GM04504 (cell line): ENCODE measurements at places on chromosomes 7 and 10.

DNA sequence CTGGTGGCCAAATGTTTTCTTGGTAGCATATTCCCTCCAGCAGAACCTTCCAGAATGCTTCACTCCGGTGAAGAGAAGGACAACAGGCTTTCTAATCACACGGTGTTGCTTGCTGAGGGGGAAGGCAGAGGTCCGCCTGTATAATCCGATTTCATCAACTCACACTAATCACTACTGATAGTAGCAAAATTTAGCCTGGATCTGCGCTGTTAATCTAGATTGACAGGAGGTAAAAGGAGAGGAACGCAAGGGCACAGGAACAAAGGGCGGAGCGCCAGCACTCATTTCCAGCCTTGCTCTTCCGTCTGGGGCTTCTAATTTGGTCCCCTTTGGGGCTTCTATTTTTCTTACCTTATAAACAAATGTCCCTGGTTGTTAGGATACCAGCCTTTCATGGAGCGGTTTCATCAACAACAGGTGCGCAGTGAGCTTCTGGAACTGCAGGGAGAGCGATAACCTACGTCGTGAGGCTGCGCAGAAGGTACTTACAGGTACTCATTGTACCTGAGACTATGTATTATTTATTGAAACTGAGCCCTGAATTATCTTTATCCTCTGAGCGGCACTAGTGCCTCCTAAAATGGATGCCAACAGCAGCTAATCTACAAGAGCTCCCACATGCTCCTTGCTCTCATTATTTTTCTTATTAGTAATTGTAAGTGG lies 150.6 kb downstream of the CACNB2 start:
- no peak for DNase-seq

GRCh38 chr10:77240706-77241349 lies 396.8 kb downstream of the KCNMA1 start:
- no peak for DNase-seq

DNA sequence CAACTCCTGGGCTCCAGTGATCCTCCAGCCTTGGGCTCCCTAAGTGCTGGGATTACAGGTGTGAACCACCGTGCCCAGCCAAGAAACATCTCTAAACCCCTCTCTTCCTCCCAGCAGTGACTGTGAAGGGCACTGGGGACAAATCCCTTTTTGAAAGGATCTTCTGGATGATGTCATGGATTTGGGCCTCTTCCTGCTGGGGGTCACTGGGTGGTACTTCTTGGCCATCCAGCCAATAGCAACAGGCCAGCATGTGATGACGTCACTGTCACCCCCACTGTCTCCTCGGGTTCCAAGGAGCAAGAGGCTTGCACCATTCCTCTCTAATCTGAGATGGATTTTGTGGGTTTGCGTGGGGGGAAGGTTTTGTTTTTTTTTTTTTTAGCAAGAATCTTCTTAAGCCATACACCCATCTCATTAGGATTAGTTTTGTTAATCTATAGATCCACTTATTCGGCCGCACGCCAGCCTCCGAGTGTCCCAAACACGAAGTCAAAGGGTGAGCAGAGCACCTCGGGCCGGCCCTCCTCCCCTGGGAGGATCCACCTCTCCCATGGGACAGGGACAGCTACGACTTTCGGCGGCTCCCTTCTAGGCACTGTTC lies 29.4 kb upstream of the TNRC18 start:
- no peak for DNase-seq

DNA sequence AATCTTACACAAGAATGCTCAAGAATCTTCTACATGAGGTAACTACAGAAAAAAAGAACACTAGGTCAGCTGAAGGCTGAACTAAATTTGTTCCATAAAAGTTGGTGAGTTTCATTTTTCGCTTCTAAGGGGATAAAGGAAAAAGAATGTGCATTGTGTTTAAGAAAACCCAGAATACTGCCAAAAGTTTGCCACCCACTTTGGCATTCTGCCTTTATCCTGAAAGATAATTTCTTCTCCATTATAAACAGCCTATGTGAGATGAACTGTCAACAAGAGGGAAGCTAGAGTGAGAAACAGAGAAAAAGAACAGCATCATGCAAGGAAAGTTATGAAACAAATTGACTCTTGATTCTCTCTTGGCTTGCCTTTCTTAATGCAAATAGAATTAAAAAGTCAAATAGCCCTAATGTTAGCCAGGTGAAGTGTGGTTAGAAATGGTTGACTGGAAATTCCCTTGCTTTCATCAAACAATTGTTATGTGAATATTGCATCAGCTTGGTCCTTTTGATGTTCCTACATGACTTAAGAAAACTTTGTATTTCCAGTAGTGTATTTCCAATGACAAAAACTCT lies 25.8 kb downstream of the STEAP1 start:
- no peak for DNase-seq

GRCh38 chr7:113799896-113800295 lies 118.9 kb downstream of the PPP1R3A start:
- no peak for DNase-seq

- DNase-seq, result no peak
Measured at GRCh38 chr10:36057180-36057579, 415.1 kb upstream of the FZD8 start.

GRCh38 chr10:50437248-50437647 lies 185.9 kb upstream of the ASAH2 start:
- no peak for DNase-seq

DNA sequence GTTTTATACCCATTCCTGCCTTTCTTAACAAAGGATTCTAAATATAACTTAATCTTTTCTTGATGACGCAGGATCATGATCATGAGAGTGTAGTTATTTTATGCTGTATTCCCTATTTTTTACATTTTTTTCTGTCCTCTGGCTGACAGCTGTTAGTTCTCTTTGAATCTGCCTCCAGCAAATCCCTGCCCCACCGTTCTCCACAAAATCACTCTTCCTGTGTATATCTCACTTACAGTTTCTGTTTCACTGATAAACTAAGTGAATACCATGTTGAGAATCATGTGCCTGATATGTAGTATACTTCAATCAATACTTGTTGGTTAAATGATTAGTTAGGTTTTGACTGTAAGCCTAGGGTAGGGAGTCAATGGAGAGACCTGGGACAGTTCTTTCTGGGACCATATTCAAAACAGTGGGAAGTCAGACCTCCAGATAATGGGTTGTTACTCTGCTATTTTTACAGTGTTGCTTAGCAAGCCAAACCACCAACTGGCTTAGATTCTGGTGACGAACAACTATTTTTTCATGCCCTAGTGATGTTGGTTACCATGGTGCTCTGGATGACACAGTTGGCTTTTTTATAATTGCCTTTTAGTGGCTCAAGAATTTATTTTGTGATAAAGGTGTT lies 12.8 kb downstream of the CNNM1 start:
- DNase-seq, result peak; percentile 37

DNA sequence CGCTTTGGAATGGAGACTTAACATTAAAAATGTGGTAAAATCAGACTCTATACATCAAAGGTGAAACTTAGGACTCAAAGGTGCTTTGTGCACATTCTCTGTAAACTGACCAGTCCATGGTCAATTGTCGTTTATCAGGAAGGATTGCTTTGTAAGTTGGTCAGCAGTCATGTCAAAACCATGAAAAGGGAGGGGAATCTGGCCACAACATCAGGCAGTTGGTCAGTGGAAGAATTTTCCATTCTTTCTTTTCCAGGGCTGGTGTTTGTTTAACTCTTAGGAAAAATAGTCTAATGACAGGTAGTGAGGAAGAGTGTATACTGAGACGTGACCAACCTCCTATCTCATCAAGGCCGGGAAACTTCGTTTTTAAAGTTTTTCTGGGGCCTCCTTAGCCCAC lies 226.5 kb downstream of the ADK start:
- DNase-seq, result no peak

DNA sequence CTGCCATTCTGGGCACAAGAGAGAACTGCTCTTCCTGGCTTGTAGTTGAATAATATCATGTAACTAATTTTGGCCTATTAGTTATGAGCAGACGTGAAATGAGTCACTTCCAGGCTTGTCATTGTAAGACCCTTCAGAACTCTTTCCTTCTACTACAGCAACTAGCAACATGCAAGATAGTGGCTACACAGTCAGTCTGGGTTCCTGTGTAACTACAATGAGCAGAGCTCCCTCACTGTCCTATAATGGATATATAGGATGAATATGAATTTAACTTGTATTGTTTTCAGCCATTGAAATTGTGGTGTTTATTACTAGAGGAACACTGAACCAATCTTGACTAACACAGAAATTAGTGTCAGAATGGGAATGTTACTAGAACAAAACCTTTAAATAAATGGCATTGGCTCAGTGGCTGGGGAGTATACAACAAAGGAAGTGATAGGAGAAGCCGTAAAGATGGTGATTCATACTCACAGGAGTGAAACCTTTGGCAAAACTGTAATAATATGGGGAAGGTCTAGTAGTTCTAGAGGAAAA lies 2.9 kb upstream of the MTPN start:
- no peak for DNase-seq

DNA sequence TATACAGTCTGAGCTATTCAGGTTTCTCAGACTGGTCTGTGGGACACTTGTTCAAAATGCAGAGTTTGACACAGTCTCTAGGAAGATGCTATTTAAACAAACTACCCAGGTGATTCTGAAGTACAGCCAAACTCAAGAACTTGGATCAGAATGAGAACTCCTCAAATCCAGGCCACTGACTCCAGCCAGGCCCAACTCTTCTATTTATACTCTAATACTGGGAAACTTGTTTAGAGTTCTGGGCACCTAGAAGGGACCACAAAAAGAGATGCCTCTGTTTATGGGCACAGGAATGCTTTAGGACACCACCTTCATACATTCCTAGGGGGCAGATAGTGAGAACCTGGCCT lies 40.1 kb upstream of the ADD3 start:
- DNase-seq, result no peak

DNA sequence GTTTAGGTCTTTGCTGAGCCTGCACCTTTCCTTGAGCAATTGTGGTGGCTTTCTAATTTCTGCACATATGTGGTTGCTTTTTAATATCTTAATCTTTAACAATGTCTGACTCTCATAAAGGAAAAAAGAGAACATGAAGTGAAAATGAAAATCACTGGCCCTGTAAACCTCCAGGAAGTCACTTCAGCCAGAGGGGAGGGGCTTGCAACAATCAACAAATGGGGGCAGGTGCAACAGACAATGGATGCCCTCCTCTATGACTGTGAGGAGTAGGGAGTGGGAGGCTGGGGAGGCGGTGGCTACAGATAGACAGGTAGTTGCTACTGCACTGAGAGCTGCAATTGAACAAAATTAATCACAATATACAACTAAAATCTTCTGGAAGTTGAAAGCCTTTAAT lies 1377.4 kb downstream of the XPNPEP1 start:
- no peak for DNase-seq

DNA sequence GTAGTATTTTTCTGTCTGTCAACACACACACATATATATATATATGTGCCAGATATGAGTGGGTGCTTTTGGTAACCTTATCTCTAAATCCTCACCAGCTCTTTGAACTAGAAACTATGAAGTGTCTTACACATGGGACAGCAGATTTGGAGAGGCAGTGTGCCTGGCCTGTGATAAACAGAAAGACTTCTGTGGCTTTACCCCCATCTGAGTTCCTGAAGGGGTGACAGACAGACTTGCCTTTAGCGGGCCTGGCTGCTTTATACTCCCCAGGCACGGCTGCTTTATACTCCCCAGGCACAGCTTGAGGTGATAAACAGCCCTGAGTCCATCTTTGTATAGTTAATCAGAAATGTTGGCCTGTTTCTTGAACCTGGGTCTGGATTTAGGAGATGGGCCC lies 5.6 kb downstream of the BAG3 start:
- no peak for DNase-seq

DNA sequence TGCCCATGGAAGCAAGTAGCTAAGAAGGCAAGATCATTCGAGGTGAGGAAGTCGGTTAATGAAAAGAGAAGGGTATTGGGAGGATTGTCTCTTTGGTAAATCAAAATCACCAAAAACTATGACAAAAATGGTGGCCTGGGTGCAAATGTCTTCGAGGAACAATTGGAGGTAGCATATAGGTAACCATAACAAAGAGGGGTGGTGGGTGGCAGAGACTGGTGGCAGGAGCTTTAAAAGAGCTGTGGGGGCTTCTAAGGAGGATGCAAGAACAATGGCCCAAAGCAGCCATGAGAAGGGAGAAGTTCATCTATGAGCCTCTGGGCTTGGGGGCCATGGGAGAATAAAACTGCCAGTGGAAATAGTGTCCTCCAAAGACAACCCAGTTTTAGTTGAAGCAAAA lies 172.2 kb upstream of the PDE1C start:
- no peak for DNase-seq

- DNase-seq, result no peak
Measured at GRCh38 chr7:64849250-64849923, 53.7 kb upstream of the ZNF273 start.

DNA sequence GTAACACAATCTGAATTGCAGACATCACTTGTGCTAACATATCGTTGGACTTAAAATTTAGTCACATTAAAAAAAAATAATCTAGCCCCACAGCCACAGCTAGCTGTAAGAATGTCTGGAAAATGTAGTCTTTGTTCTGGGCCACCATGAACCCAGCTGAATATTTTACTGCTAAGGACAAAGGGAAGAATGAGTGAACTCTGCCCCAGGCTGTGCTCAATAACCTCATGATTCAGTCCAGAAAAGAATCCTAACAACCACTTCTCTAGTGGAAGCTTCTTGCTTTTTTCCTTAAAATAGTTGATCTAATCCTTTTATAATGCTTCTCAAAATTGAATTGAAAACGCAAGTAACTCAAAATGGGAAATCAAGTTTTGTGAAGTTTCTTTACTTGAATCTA lies 25.6 kb upstream of the SOSTDC1 start:
- no peak for DNase-seq

GRCh38 chr10:92290076-92290836 lies 622 bp downstream of the CPEB3 start:
- DNase-seq, result peak; percentile 24

GRCh38 chr7:128783143-128783861 lies 7.7 kb upstream of the OPN1SW start:
- peak; percentile 58 for DNase-seq

- DNase-seq, result no peak
Measured at GRCh38 chr7:66170309-66171231, 34.6 kb upstream of the TPST1 start.

DNA sequence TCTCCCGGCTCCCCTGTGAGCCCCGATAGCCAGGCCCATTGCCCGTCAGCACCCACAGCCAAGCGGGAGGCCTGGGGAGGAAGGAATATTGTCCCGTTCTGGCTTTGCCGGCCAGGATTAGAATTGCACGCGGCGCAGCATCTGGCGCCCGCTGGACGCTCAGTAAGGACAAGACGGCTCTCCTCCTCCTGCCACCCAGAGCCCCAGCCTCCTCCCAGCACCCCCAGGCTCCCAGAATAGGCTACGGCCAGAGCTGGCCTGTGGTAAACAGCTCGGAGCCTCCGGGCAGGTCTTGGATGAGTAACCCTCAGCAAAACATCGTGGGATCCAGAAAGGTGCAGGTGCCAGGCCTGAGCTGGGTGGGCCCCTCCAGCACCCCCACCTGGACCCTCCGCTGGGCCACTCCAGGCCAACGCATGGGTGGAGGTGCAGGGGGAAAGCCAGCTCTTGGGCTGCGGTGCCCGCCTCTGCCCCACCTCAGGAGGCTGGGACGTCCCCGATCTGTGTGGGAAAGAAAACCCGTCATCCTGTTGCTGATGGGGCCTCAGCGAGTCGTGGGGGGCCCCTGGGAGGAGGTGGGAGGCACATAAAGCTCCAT lies 5.8 kb upstream of the FAM20C start:
- DNase-seq, result no peak

GRCh38 chr10:128766915-128767314 lies 640.7 kb upstream of the MKI67 start:
- no peak for DNase-seq

- DNase-seq, result no peak
Measured at GRCh38 chr7:101740981-101741725, 76.3 kb upstream of the CUX1 start.
